ENCODE measurements at places on chromosomes 6 and 20.

DNA sequence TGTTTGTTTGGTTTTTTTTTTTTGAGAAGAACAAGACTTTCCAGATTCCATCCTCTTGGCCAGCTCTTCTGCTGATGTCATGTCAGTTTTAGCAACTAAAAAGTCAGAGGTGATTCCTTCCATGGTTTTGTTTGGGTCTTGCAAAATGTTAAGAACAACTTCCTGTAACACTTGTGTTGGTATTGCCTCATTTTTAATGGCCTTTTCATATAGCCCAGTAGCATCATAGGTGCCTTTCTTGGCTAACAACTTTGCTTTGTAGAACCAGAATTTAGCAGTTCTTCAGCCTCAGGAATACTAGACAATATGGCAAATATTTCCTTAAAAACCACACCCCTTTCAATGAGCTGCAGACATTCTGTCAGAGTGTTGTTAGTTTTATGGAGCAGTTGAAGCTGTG lies 99.5 kb upstream of the SIRPG start:
- no peak for DNase-seq

DNA sequence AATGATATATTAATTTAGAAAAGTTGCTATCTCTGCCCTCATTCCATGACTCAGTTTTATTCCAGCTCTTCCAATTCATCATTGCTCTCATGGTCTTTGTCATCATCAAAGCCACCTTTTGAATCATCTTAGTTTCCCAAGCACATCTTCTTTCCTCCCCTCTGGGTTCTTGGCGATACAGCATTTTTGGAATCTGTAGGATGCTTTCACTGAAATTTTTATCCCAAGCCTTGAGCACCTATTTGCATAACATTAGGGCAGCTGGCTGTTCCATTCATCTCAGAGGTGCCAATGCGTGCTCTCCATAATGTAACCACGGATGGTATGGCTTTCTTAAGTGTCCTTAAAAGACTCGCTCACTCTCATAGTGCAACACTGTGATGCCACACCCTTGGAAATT lies 100.4 kb downstream of the SNX5 start:
- DNase-seq, result no peak

- no peak for DNase-seq
Observed at GRCh38 chr6:136773473-136773796, 18.8 kb downstream of the MAP3K5 start.

GRCh38 chr6:351011-351866 lies 40.3 kb upstream of the IRF4 start:
- no peak for DNase-seq

DNA sequence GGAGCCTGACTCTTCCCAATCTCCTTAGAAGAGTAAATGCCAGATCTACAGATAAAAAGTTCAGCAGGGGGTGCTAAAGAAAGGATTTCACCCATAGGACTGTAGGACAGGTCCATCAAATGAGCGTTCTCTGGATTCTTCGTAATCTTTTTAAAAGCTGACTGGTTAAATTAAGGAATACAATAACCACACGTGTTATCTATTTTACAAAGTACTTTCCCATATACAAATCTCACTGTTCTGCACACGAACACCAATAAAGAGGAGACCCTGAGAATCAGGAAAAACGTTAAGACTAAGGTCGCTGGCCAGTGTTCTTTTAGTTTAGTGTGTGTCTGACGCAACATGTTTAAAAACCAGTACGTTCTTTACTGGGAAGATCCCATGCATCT lies 542 bp downstream of the TUBE1 start:
- peak; percentile 84 for DNase-seq

GRCh38 chr6:39362487-39362865 lies 40.0 kb upstream of the KCNK16 start:
- DNase-seq, result peak; percentile 46

GRCh38 chr6:105097288-105097687 lies 82.5 kb downstream of the POPDC3 start:
- no peak for DNase-seq

DNA sequence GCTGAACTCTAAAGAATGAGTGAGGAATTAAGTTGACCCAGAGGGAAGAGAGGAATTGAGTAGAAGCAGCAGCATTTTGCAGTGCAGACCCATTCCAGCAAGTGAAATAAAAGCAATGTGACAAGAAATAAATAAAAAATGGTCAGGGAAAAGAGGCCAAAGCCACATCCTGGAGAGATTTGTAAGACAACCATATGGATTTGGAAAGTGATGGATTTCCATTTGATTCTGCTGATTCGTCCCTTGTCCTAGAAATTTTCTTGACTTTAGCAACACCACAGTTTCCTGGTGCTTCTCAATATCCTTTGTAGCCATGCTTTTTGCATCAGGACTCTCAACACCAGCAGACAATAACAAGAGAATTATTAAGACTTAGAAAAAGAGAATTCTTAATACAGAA lies 29.8 kb downstream of the ANKEF1 start:
- DNase-seq, result no peak

DNA sequence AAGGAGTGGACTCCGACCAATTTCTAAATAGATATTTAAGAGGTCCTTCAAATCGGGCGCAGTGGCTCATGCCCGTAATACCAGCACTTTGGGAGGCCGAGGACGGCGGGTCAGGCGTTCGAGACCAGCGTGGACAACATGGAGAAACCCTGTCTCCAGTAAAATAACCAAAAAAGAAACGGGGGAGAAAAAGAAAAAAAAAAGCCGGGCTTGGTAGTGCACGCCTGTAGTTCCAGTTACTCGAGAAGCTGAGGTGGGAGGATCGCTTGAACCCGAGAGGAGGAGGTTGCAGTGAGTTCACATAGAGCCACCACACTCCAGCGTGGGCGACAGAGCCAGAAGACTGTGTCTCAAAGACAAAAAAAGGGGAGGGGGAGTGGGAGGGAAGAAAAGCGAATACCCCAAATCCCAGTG lies 53.3 kb upstream of the HFE start:
- DNase-seq, result no peak

- no peak for DNase-seq
Observed at GRCh38 chr6:14591998-14592397, 474.4 kb downstream of the CD83 start.

- no peak for DNase-seq
Observed at GRCh38 chr20:50053362-50054230, 59.4 kb downstream of the UBE2V1 start.

DNA sequence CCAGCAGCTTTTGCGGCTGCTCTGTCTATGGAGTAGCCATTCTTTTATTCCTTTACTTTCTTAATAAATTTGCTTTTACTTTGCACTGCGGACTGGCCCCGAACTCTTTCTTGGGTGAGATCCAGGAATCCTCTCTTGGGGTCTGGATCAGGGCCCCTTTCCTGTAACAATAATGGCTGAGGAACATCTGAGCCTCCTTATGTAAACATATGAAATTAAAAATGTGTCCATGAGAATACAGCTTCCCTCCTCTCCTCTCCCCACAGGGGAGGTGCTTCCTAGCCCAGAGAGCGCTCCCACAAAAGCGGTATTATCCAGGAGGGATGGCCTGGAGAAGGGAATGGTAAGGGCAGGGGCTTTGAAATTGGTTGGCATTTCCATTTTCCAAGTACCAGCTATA lies 81.1 kb downstream of the PSMG4 start:
- DNase-seq, result no peak

DNA sequence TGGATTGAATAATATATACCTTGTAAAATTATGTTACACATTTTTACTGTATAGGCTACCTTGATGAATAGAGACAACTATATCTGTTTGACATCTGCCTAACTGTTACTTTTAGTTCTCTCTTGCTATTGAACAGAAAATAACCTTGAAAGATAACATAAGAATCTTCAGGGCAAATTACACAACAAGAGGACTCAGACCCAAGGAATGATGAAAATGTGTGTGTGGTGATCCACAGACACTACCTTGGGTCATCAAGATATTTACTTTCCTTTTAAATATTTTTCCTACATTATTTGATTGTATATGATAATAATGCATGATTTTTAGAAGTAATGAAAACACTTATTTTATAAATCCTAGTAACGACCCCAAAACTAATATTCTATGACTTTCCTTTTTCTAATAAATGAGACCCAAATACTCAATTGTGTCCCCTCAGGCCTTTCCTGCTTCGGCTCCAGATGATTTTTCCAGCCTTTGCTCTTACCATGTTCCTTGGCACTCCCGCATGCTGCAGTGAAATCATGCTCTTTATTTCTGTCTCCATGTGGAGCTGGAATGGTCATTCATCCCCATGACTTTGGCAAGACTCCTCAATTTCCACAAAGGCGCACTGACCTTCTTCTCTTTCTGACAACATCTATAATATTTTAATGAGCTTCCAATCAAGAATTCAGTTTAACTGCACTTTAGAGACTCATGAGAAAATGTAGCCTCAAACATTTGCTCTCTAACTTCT lies 187.6 kb downstream of the EPM2A start:
- DNase-seq, result no peak

DNA sequence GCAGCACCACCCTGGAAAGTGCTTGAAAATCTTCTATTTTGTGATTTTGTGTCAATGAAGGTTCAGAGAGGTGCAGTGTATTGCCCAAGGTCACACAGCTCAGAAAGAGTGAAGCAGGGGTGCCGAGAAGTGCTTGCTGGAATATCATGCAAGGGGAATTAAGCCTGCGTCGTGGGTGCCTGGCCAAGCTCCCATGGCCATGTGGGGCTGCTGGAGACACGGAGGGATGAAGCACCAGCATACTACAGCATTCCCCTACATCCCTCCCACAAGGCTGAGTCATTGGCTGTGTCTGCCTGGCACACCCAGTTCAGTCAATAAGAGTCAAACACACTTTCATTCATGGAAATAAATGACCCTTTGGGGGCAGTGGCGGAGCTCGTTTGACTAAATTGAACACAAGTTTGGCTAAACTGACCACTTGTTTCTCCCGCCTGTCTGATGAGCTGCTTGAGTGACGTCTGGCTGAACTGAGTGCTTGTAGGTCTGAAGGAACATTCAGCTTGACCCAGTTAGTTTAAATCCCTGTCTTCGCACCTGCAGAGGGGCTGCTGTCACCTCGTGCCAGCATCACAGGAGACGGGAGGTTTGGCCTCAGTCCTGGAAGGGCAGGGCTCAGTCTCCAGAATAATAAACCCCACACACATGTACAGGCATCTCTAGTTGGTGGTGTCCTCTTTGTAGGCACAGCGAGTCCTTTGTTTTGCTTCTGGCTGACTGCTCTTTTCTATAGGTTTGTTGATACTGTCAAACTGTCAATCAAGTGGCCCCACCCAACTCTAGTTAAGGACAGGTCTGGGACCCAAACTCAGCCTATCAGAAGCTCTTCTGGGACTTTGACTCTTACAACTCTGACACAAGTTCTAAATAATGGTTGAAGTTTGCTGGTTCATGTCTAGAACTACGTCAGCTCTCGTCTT lies 8.4 kb upstream of the TGM2 start:
- peak; percentile 89 for DNase-seq

DNA sequence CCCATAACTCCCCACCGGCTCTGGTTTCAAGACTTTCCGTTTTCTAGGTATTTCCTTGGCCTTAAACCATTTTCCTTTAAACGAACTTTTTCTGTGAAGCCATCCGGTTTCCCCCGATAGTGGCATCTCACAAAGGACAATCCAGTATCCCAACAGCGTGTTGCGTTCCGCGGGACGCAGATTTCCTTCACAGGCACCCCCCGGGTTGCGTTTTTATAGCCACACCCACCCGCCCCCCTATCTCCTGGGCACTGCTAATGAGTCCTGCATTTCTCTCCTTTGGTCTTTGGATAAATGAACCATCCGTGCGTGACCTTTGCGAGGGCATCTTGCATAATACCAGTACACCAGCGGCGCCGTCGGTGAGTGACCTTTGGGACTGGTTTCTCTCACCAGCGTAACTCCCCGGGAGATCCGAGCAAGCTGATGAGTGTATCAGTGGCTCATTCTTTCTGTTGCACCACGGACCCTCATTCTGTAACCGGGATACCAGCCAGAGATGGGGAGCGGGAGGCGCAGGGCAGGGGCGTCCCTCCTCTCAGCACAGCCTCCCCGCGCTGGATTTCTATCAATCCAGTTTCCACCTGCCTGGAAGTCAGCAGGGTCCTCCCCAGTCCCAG lies 586 bp upstream of the NQO2 start:
- peak; percentile 92 for DNase-seq

- peak; percentile 55 for DNase-seq
Observed at GRCh38 chr6:2695454-2696095, 55.1 kb downstream of the MYLK4 start.

DNA sequence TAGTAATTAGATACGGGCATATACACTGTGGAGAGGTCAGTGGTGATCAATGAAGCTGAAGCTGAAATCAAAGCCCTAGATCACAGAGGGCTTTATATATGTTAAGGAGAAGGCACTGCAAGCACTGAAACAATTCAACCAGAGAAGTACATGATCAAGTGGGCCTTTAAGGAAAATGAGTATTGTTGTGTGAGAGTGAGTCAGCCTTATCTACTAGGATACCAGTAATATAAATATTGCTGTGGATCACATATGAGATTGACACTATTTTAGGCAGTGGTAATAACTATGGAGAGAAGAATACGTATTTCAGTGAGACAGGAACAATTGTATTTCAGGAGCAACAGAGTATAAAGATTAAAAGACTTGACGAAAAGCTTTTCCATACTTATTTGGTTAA lies 1172.2 kb upstream of the GJE1 start:
- DNase-seq, result peak; percentile 3

DNA sequence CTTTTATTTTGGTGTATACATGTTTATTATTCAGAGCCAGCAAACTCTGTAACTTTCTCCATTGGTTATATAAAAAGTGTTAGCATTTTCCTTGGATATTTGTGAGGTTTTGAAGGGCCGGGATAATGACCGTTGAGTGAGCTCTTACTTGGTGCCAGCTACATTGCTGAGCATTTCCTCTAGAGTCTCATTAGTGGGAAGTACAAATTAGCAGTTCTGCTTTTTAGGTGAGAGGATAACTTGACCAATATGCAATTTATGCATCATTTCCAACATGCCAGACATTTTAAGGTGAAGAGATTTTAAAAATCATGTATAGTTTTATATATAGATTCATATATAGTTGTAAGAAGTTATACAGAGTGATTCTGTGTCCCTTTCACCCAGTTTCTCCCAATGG lies 84.3 kb downstream of the CARMIL1 start:
- no peak for DNase-seq

DNA sequence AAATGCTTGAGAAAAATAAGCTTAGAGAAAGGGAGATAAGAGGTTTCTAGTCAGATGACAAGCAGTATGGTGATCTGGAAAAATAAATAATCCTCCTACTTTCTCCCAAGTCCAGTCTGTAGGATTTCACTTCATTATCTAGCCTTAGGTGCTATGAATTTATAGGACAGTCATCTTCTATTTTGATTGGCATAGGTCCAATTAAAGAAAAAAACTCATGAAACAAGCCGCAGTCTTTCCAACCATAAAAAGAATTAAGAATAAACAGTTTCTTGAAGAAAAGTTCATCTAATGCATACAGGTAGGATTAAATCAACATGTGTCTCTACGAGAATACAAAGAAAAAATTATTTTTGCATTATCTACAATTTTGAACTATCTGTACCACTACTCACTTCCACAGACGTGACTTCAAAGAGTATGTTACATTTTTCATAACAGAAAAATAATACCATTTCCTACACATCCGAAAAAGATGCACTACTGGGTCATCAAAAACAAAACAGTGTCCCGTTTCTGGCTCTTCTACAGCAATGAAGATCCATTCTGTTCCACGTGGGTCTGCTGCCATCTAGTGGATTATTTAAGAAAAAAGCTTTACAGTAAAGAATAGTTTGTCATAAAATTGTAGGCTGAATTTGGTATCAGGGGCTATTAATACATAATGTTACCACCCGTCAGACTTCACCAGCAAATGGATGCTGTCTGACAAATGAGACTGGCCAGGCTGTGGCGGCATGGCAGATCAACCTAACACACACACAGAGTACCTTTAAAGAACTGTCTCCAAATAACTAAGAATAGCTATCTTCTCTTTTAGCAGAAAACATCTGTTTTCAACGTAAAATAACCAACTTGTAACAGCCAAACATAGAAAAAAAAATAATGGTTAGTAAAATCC lies 28.9 kb downstream of the STX7 start:
- DNase-seq, result peak; percentile 76

- DNase-seq, result no peak
Observed at GRCh38 chr6:116084284-116084683, 16.4 kb upstream of the NT5DC1 start.
